ENCODE measurements at places on chromosomes 3 and 15. TPM values are rescaled to one million over a fixed set of nuclear protein-coding genes. Genes with fewer than 3 reads are reported as not detected.

Gene LRTM1
- total RNA-seq, result not detected

Gene SLC2A2
- total RNA-seq, result not detected

Gene CDC25A
- total RNA-seq, result 10.5 TPM

DNA sequence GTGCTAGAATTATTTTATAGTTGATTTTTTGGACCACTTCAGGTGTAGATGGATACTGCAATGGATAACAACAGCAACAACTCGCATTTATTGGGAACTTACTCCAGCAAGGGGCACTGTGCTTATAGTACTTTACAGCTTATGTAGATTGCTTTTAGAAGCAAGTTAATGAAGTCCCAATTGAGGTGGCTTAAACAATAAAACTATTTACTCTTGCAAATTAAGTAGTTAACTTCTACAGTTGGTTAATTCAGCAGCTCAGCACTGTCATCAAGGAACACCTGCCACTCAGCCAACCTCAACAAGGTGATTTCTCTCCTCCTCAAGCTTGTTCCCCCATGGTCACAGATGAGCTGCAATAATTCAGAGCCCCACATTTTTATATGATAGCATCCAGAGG lies 124.1 kb downstream of the RASA2 start:
- no peak overlapping the region for H3K4me3 ChIP-seq
- H3K36me3 ChIP-seq, result peaks cover 7% of the 10 kb centered on the region
- DNase-seq, result no peak
- H3K27ac ChIP-seq, result no peak overlapping the region
- H3K4me1 ChIP-seq, result no peaks in the 10 kb centered on the region

DNA sequence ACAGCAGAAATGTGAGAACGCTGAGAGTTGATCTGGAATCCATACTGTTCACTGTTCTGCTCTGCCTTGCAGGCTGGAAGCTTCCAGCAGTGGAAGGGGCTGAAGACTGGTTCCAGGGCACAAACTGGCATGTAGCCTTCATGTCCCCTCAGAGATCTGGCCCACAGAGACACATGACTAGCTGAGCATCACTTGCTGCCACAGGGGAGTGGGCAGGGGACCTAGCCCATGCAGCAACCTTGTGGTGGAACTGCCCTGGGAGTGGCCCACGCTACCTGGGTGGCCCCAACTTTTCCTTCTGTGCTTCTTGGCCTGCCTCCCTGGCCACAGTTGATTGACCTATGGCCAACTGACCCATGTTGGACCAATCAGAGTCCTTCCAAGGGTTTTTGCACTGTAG lies 98.1 kb downstream of the TPRA1 start:
- no peak overlapping the region for H3K4me3 ChIP-seq
- H3K36me3 ChIP-seq, result no peaks in the 10 kb centered on the region
- H3K27me3 ChIP-seq, result peaks cover 25% of the 10 kb centered on the region
- no peaks in the 10 kb centered on the region for H3K4me1 ChIP-seq
